ENCODE measurements at places on chromosomes 1 and 21.

DNA sequence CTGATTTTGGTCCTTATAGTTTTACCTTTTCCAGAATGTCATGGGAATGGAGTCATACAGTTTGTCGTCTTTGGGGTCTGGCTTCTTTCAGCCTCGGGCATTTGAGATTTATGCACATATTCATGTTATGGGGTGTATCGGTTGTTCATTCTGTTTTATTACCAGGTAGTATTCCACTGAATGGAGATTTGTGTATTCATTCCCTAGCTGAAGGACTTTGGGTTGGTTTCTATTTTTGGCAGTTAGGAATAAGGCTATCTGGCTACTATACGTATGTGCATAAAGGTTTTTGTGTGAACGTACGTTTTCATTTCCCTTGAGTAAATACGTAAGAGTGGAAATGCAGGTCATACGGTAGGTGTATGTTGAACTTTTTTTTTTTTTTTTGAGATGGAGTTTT is 65.1 kb downstream of the ACTL8 start:
- no peak for DNase-seq

DNA sequence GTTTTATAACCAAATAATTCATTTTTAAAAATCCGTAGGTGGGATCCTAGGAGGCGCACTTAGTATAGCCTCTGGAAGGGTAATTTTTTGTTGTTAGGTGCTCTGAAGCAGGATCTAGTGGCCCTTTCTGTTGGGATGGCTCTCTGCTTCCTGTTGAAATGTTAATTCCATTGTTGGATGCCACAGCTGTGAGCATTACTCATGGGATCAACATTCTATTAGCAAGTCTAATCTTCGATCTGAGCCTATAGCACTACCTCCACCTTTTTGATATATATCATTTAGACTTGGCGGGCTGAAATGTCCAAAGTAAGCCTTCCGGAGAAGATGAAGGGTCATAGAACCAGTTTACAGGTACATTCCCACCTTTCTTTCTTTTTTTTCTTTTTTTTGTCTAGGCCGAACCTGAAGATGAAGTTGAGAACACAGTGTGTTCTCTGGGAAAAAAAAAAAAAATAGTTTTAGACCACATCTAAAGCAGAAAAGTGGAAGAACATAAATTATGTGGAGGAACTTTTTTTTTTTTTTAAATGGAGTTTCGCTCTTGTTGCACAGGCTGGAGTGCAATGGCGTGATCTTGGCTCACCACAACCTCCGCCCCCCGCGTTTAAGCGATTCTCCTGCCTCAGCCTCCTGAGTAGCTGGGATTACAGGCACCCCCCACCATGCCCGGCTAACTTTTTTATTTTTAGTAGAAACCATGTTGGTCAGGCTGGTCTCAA is 1.4 kb downstream of the CXADR start:
- peak; percentile 16 for DNase-seq

GRCh38 chr1:210944252-210944651 is 189.7 kb downstream of the KCNH1 start:
- DNase-seq, result no peak

DNA sequence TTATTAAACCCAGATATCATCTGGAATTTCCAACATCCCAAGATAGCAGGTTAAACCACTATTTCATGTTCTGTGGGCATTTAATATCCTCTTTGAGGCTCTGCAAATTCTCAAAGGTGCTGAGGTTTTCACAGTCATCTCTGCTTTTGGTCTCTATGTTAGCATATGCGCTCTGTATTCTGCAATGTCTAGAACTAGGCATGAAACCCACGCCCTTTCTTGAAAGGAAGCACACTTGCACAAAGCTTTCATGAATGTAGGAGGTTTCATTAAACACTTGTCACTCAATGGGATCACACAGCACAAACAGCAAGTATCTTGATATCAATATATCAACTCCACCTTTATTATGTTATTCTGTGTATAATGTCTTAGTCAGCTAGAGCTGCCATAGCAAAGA is 172.0 kb upstream of the USP24 start:
- DNase-seq, result no peak

- DNase-seq, result no peak
Measured at GRCh38 chr21:45822429-45823099, 159.0 kb upstream of the COL6A1 start.

DNA sequence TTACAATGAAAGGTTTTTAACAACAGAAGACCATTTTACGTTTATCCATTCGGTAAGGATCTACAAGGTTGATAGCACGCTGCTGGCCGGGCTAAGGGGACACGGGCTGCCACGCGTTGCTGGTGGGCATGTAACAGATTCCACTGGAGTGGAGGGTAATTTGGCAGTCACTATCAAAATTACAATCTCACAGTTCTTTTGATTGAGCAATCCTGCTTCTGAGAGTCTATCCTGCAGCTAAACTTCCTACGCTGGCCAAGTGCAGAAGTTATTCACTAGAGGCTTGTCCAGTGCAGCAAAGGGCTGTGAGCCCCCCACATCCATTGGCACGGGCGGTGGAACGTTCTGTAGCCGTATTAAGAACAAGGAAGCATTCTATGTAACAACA is 61.8 kb downstream of the DISP3 start:
- no peak for DNase-seq

DNA sequence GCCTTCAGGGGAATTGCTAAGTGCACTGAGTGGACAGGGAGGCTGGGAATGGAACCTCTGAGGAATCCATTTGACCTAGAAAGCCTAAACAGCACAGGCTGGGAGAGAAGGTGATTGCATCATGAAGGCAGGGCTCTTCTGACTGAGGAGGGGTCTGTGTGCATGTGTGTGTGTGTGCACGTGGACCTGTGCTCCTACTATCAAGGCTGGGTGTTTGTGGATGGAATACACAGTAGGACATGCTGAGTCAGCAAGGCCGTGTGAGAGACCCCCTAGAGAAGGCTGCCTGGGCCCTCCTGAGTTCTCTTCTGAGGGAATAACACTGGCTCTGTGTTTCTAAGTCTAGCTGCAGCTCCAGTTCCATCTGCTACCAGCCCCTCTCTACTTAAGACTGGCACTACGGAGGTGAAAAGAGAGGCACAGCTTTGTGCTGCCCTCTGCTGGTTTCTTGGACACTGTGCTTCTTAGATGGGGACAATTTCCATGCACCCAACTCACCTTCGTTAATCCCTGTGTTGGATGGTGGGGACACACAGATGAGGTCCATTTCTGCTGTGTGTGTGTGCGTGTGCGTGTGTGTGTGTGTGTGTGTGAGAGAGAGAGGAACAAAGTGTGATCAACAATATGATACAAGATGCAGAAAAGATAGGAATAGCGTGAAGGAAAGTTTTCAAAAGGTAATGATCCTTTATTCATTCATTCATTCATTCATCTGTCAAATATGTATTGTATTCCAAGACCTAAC is 6.2 kb upstream of the EFCAB14 start:
- peak; percentile 79 for DNase-seq

DNA sequence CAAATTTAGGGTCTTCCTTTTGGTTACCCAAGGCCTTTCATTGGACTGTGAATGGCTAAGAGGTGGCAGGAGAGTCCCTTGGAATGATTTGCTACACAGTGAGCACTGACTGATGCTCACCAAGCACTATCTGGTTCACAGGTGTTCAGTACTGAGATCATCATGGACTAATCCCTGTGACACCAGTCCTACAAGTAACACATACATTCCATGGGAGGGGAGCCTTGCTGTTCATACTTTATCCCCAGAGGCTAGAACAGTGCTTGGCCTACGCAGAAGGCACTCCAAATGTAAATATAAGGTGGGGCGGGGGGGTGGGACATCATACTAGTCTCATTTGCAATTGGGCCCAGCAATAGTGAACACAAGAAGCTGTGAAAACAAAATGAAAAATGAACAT is 20.5 kb upstream of the TMEM200B start:
- no peak for DNase-seq

DNA sequence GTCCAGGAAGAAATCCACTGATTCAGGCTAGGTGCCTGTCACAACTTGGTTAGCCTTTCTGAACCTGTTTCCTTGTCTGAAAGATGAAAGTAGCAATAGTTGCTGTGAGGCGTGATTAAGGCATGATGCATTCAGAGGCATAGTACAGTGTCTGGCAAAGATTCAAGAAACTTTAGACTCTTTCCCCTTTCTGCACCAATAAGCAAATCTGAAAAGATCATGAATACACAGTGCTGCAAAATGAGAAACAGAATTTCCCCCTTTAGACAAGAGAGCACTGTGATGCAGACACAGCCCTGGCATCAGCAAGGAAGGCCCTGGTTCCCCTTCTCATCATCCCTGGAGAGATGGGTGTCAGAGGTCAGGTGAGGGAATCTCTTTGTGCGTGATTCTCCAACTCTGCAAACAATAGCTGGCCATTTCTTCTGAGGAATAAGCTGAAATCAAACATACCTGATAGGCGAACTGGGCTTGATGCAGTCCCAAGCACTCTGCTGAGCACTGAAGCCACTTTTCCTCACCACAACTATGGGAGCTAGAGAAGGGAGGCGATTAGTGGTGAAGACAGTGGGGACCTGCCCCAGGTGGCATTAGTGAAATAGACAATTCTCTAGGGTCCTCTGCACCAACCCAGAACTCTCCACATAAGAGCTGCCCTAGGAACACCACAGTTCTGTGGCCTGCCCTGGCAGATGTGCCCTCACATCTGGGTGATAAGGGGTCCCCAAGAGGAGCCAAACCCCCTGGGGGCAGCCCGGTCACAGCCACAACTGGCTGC is 41.7 kb downstream of the ITPKB start:
- peak; percentile 23 for DNase-seq

DNA sequence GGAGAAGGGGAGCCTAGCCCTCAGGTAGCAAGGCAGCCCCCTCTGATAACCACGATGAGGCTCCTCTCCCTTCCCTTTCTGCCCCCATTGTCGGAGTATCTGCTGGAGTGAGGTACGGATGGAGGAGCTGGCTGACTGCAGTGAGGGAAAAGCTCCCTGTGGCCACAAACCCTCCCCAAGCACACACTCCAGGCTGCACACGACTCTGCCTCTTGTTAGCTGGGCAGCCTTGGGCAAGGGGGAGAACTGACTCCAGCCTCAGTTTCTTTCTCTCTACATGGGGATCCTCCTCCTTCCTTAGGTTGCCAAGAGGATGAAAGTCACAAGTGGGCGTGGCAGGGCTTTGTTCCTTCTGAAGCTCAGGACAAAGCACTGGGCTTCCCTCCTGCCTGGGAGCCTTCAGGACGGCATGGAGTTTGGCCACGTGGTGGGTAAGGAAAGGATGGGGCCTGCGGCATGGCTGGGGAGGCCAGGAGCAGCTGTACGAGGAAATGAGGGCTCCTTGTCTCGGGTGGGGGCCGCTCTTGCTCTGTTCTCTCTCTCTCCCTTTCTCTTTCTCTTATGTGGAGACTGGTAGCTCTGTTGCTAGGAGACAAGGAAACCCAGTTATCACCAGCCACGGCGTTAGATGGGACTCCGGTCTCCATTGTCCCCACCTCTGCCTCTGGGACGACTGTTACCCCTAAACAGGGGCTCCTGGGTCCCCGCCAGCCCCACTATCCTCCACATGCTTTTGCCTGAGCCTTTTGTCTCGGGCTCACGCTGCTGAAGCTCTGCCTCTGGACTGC is 39.7 kb downstream of the LRP8 start:
- DNase-seq, result no peak
